Stimulated activated naive B cell treated with anti-CD40 and anti-IgM and Interleukin-4, amounts not matched to agents 10 μg/mL and 1 μg/mL and 100 μg/mL, for 72 hours (primary cell): ENCODE measurements at places on chromosomes 3 and 15.
A peak's percentile ranks its signal among the peaks of the same experiment; 100 is the strongest.

DNA sequence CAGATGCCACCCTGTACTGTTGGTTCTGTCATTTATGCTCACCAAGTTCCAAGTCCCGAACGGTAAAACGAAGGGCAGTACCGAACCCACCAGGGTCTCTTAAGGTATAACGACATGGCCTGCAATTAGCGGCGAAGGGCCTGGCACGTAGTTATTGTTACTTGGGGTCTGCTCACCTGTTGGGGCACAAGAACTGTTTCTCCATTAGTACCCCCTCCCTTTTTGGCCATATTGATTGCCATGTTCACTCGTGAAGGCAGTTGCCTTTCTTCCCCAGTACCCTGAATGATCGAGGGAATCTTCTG lies 435 bp downstream of the IL17RB start:
- no peak for DNase-seq
- H3K4me1 ChIP-seq = peaks cover 42% of the 10 kb centered on the region
- peaks cover 49% of the 10 kb centered on the region for H3K27me3 ChIP-seq
- H3K36me3 ChIP-seq = peaks cover 45% of the 10 kb centered on the region

GRCh38 chr15:43107751-43108150 lies 1.9 kb upstream of the UBR1 start:
- no peak overlapping the region for H3K4me3 ChIP-seq
- no peaks in the 10 kb centered on the region for H3K27me3 ChIP-seq
- H3K4me1 ChIP-seq = peaks cover 34% of the 10 kb centered on the region
- DNase-seq = no peak
- no peak overlapping the region for H3K27ac ChIP-seq
- peaks cover 9% of the 10 kb centered on the region for H3K36me3 ChIP-seq

DNA sequence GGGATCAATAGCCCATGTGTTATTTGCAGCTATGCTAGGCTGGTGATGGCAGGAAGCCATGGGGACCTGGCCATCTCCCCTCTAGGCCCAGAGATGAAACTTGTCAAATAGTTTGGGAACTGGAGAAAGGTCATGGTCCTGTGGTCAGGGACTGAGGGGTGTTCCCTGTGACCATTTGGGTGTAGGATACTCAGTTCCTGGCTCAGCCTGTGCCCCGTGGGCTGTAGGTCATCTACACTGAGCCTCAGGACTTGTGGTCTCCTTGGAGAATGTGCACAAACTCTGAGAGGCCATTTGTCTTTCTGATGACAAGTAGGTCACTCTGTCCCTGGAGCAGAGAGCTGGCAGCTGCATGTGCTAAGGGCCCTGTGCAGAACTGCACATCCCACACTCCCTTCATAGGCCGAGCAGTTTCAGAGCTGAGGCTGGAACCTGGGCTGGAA lies 17.5 kb downstream of the GASK1A start:
- H3K4me3 ChIP-seq = no peak overlapping the region
- H3K36me3 ChIP-seq = no peaks in the 10 kb centered on the region
- DNase-seq = no peak
- H3K4me1 ChIP-seq = no peaks in the 10 kb centered on the region

DNA sequence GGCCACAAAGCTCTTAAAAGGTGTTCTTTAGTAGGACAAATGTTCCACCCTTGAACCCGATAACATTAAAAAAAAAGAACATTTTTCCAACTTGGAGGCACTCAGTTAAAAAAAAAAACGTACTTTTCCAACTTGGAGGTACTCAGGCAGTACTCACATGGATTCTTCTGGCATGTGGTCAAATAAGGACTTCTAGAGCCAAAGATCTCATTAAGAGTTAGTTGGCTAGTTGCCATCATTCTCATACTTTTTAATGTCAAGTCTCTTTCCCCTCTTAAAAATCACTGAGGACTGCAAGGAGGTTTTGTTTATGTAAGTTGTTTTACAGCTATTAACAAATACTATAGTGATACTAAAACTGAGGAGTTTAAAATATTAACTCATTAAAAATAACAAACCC lies 101.0 kb downstream of the CADPS start:
- no peak for DNase-seq
- H3K4me1 ChIP-seq = no peaks in the 10 kb centered on the region
- no peaks in the 10 kb centered on the region for H3K36me3 ChIP-seq
- no peak overlapping the region for H3K27ac ChIP-seq
- no peaks in the 10 kb centered on the region for H3K27me3 ChIP-seq

DNA sequence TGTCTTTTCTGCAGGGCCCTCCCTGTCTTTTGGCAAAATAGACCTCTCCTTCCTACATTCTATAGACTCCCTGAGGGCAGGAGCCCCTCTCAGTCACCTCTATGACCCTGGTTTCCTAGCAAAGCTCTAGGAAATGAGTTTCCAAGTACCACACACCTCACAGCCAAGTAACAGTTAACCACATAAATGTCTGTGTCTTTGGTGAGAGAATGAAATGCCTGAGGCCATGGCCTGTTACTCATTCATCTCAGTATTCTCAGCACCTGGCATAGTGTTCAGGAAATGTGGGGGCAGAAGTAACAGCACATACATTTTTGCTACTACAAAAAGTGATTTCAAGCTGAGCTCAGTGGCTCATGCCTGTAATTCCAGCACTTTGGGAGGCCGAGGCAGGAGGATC lies 21.0 kb downstream of the RFT1 start:
- H3K27ac ChIP-seq = no peak overlapping the region
- DNase-seq = no peak
- peaks cover 40% of the 10 kb centered on the region for H3K36me3 ChIP-seq
- no peak overlapping the region for H3K4me3 ChIP-seq

DNA sequence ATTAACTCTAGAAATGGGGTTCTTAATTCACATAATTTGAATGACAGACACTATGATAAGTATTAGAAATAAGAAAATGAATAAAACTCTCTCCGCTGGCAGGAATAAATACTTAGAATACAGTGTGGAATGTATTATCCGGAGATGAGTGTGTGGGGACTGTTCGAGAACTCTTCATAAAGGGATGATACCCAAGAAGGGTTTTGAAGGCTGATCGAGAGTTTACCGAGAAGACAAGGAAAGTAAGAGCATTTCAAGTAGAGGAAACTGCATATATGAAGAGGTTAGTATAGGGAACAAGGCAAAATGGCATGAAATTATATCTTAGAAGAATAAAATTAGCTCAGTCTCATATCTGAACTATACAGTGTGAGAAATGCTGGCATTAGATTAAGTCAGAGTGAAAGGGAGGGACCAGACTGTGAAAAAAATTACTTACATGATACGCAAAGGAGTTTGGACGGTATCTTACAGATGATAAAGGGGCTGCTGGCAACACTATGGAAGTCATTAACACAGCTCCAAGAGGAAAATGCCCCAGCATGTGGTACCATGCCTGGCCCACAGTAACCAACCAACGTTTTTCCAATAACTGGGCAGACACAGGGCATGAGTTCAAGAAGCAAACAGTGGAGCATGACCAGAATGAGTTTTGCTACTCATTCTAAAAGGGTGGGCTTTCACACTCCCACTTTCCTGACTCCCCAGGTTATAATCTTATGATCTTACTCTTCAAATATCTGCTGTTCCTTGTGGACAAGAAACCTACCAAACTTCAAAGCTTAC lies 6.5 kb downstream of the DCBLD2 start:
- no peak overlapping the region for H3K4me3 ChIP-seq
- H3K4me1 ChIP-seq = no peaks in the 10 kb centered on the region
- H3K27ac ChIP-seq = no peak overlapping the region
- no peaks in the 10 kb centered on the region for H3K36me3 ChIP-seq

- H3K27ac ChIP-seq = no peak overlapping the region
- H3K4me1 ChIP-seq = peaks cover 6% of the 10 kb centered on the region
These were observed 627 bp upstream of the PLS1 start for GRCh38 chr3:142595581-142595950.

DNA sequence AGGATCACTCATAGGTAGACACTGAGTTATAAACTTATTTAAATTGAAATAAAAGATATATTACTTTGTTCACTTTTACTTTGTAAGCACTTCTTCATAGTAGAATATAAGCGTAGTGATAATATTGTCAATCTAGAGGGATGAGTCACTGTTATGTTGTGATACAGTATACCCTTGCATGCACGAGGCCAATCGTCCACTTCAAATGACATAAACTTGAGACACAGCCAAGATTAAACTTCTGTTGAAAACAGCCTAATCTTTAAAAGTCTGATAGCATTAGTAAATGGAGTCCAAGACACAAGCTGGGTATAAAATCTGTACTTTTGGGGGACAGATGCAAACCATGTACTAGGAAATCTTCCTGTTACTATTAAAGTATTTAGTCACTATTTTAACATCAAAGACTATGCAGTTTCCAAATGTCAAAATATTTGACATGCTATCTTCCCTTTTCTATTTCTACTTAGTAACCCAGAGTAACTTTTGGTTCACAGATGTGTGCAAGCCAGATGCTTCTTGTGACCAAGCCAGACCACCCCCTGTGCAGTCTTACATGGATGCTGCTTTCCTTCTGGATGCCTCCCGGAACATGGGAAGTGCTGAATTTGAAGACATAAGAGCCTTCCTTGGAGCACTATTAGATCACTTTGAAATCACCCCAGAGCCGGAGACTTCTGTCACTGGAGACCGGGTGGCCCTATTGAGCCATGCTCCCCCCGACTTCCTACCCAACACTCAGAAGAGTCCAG lies 85.3 kb downstream of the PIK3R4 start:
- no peak overlapping the region for H3K27ac ChIP-seq
- DNase-seq = no peak
- no peaks in the 10 kb centered on the region for H3K27me3 ChIP-seq
- H3K4me3 ChIP-seq = no peak overlapping the region

- DNase-seq = no peak
- H3K4me3 ChIP-seq = no peak overlapping the region
- peaks cover 18% of the 10 kb centered on the region for H3K4me1 ChIP-seq
- H3K27ac ChIP-seq = no peak overlapping the region
- H3K36me3 ChIP-seq = peaks cover 10% of the 10 kb centered on the region
These were observed 376.4 kb downstream of the CTNNB1 start for GRCh38 chr3:41575724-41576123.

- no peaks in the 10 kb centered on the region for H3K27me3 ChIP-seq
- no peak overlapping the region for H3K27ac ChIP-seq
- no peak for DNase-seq
- no peak overlapping the region for H3K4me3 ChIP-seq
- H3K4me1 ChIP-seq = no peaks in the 10 kb centered on the region
These were observed 19.2 kb downstream of the RBP2 start for GRCh38 chr3:139457066-139457465.

DNA sequence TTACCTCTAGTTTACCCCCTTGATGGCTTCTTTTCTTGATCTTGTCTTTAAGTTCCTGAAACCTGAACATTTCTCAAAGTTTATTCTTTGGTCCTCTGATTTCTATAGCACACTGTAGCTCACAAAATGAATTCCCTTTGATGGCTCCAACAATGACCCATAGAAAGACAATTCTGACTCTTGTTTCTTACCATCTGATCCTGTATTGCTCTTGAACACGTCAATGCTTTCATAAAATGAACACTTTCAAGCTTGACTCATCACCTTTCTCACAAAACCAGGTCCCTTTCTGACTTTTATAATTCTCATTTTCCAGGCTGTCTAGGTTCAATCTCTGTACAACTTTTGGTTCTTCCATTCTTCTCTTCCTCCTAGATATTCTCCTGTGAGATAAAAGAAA lies 5.7 kb upstream of the GAP43 start:
- no peak overlapping the region for H3K27ac ChIP-seq
- DNase-seq = no peak
- peaks cover 5% of the 10 kb centered on the region for H3K4me1 ChIP-seq
- no peaks in the 10 kb centered on the region for H3K36me3 ChIP-seq
- peaks cover 21% of the 10 kb centered on the region for H3K27me3 ChIP-seq
- H3K4me3 ChIP-seq = no peak overlapping the region

- H3K27me3 ChIP-seq = peaks cover 4% of the 10 kb centered on the region
- H3K27ac ChIP-seq = no peak overlapping the region
- H3K36me3 ChIP-seq = peaks cover 19% of the 10 kb centered on the region
- no peak overlapping the region for H3K4me3 ChIP-seq
- DNase-seq = no peak
These were observed 67.8 kb upstream of the ZBED2 start for GRCh38 chr3:111662907-111663306.

GRCh38 chr3:194497799-194498575 lies 11.2 kb upstream of the ATP13A3 start:
- no peaks in the 10 kb centered on the region for H3K27me3 ChIP-seq
- no peak overlapping the region for H3K4me3 ChIP-seq
- H3K36me3 ChIP-seq = peaks cover 4% of the 10 kb centered on the region
- DNase-seq = peak; percentile 49
- H3K27ac ChIP-seq = no peak overlapping the region

GRCh38 chr3:126693921-126694320 lies 10.1 kb upstream of the CHCHD6 start:
- H3K27me3 ChIP-seq = peaks cover 50% of the 10 kb centered on the region
- no peaks in the 10 kb centered on the region for H3K4me1 ChIP-seq
- DNase-seq = no peak
- H3K4me3 ChIP-seq = no peak overlapping the region

DNA sequence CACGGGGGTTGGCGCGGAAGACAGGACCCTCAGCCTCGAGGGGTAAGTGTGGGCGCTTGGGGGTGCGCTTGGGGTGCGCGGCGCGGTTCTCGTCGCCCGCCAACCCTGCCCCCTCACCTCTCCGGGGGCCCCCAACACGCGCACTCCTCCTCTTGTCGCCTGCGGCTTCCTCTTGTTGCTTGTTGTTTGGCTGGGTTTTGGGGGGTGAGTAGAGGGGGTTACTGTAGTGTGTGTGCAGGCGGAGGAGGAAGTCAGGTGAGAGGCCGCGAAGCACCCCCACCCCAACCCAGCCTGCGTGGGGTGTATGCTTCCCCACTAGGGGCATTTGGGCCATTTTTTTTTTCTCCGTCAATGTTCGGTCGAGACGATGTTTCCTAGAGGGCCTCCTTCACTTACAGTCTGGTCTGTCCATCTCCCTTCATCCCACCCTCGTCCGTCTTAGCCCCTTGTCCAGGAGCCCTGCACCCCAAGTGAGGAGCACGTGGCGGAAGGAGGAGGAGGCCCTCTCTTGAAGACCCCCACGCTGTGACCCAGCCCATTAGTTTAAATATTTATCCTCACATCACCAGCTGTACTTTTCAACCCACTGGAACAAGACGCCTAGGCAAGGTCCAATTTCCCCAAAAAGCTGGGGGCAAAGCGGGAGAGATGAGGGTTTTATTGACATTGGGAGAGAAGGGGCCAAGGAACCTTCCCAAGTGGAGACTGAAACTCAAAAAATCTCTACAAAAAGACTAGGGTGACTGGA lies 20.4 kb upstream of the SATB1 start:
- H3K27ac ChIP-seq = peak overlapping the region; percentile 99
- H3K4me3 ChIP-seq = peak overlapping the region; percentile 97
- H3K36me3 ChIP-seq = peaks cover 43% of the 10 kb centered on the region
- peaks cover 13% of the 10 kb centered on the region for H3K4me1 ChIP-seq
- peak; percentile 54 for DNase-seq
- no peaks in the 10 kb centered on the region for H3K27me3 ChIP-seq

- H3K27ac ChIP-seq = no peak overlapping the region
- H3K36me3 ChIP-seq = no peaks in the 10 kb centered on the region
- peaks cover 5% of the 10 kb centered on the region for H3K4me1 ChIP-seq
- no peaks in the 10 kb centered on the region for H3K27me3 ChIP-seq
These were observed 57.6 kb downstream of the ZBTB20 start for GRCh38 chr3:115089481-115089880.

- DNase-seq = no peak
- no peaks in the 10 kb centered on the region for H3K27me3 ChIP-seq
- H3K36me3 ChIP-seq = peaks cover 37% of the 10 kb centered on the region
- H3K27ac ChIP-seq = no peak overlapping the region
- H3K4me3 ChIP-seq = no peak overlapping the region
These were observed 24.3 kb upstream of the GP5 start for GRCh38 chr3:194423317-194423716.
